ENCODE measurements at places on chromosomes 3 and 15.

GRCh38 chr3:5485427-5485826 is 297.9 kb downstream of the EDEM1 start:
- no peak for DNase-seq

DNA sequence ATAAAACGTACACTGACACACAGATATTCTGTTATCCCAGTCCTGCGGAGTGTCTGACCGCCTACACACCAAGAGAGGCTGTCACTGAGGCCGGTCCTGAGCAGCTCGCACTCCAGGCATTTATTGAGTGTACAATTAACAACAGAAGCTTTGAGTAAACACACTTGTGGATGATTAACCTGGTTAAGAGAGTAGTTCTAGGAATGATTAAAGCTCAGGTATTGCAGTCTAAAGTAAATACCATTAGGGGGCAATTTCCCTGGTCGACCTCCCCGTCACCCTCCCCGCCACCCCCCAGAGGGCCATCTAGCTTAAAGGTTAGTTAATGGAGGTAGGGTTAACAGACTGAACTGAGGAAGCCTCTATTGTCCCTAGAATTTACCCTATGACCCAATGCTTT is 1278.5 kb downstream of the NSUN3 start:
- DNase-seq, result no peak

GRCh38 chr3:156513619-156514018 is 41.3 kb downstream of the SSR3 start:
- DNase-seq, result no peak

- no peak for DNase-seq
Measured at GRCh38 chr3:68057637-68058320, 403.4 kb upstream of the SUCLG2 start.

DNA sequence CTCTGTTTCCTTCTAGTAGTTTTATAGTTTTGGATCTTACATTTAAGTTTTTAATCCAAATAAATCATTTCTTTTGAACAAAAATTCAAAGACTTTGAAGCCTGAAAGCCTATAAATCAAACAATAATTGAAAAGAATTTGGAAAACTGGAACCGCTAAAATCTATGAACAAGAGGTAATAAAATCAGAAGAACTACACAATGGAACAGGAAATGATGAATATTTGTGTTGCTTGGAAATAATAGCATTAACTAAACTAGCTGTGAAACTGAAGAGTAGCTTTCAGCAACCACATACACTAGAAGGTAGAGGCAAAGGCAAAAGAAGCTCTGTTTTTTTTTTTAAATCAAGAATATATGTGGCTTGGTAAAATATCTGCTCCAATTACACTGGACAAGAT is 147.9 kb upstream of the ABI3BP start:
- no peak for DNase-seq

DNA sequence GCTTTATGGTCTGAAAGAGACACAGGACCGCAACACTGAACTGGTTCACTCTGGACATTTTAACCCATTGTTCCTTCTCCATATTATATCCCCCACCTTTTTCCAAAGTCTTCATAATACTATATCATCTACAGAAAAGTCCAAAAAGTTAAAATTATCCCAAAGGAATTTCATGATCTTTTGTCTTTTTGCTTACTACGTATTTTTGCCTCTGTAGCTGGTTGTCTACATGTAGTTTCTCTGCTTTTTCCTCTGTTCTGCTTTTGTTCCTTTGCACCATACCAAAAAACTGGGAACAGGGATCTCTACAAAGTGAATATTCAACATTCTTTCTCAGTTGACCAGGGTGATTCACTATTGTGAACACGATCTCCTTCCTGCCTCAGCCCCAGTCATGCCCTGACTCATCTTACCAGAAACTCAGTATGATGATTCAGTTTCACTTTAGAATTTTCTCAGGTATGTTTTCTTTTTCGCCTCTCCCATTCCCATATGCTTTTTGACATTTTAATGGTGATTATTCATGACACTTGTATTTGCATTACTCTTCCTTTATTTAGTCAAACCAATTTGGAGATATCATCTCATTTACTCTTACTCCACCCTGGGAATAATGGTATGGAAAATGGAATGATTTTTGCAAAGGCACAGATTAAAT is 14.5 kb downstream of the EMC4 start:
- peak; percentile 69 for DNase-seq

DNA sequence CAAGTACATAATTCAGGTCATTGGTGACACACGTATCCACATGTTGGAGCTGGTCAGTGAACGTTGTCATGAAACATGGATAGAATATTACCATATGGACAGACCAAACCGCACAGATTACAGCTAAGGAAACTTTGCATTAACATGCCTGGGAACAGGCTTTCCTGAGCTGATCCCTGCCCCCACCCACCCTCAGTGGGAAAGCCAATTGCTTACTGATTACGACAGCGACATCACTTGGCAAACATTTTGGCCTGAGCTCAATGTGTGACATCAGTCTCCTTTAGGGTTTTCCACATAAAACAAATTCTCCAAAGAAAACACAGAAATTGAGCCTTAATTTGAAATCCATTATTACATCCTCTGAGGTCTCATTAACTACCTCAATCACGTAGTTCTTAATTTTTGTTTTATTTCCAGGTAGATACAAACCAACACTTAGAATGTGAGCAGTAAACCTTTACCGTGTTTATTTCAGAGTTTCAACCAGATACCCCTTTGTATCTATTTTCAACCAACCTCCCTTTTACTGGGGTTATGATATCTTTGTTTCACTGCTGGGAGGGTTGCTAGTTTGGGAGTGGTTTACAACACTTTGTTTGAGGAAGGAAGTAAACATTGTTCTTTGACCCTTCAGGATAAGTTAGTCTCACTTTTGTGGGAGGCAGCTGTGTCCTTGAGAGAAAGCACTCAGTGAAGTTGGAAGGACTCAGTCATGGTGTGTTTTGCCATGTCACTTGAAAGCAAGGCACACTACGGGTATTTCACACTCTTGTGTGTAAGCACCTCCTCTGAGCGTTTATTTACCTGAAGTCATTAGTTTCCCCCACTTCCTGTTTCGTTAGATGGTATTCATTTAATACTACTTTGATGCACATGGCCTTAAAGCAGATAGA is 103.1 kb downstream of the CMSS1 start:
- peak; percentile 48 for DNase-seq

DNA sequence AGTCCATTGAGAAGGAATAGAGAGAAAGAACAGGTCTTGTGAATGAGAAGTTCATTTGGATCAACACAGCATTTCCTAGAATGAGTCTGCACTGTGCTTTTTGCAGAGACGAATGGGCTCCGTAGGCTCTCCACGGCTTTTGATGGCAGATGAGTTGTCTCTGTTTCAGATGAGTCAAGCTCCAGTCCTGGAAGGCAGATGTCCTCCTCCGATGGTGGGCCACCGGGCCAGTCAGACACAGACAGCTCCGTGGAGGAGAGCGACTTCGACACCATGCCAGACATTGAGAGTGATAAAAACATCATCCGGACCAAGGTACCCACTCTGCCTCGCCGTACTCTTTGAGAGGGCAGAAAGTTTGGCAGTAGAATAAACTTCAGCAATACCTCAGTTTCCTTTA is 70.5 kb downstream of the SIDT1 start:
- DNase-seq, result no peak

GRCh38 chr15:39887832-39888231 is 32.2 kb downstream of the GPR176 start:
- peak; percentile 74 for DNase-seq

DNA sequence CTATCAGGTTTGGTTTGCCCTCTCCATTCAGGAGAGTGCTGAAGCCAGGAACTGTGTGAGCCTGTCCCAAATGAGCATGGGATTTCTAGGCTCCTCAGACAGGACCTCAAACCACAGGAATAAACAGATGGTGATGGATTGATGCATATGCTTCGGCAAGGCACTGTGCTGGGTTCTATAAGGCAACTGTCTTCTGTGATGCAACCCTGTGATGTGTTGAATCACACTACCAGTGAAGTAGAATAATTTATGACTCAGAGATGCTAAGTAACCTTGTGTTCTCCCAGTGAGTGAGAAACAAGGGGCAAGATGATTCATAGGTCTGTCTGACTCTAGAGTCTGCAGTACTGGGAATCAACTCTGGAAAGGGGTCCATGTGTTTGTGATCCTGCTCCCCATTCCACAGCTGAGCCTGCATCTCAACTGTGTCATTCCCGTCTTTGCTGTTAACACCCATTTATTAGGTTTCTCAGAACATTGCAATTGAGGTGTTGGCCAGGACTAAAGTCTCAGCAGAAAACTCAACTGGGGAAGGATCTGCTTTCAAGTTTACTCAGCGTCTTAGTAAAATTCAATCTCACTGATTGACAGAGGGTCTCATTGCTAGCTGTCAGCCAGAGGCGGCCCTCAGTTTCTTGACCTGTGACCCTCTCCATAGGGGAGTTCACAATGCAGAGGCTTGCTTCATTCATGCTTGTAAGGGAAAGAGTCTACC is 510.1 kb upstream of the CFAP20DC start:
- DNase-seq, result peak; percentile 85

GRCh38 chr15:47846128-47846868 is 129.0 kb downstream of the SEMA6D start:
- no peak for DNase-seq

DNA sequence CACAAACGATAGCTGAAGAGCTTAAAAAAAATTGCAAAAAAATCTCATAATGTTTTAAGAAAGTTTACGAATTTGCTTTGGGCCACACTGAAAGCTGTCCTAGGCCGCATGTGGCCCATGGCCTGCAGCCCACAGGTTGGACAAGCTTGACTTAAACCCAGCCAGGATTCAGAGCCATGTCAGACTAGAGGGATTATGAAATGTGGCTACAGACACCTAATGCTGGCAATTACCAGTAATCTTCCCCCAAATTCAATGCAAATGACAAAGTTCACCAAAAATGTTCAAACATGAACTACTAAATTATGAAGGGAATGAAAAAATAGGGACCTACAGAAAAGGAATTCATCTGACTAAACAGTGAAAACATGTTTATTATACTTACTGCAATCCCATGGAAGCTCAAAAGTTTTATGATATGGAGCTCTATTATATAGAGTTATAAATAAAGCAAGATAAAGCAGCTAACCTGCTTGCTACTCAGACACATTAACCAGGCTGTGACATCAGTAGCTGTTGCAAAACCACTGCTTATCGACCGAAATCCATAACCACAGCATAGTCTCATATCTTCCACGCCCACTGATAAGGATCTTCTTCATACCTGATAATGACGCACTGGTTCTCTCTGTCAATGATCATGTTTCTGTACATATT is 49.2 kb downstream of the LDHAL6B start:
- no peak for DNase-seq

GRCh38 chr15:40550341-40551037 is 14.4 kb downstream of the CCDC32 start:
- no peak for DNase-seq

GRCh38 chr3:155444771-155445170 is 151.3 kb upstream of the STRIT1 start:
- no peak for DNase-seq

GRCh38 chr3:10602769-10603768 is 97.7 kb upstream of the ATP2B2 start:
- DNase-seq, result peak; percentile 10

DNA sequence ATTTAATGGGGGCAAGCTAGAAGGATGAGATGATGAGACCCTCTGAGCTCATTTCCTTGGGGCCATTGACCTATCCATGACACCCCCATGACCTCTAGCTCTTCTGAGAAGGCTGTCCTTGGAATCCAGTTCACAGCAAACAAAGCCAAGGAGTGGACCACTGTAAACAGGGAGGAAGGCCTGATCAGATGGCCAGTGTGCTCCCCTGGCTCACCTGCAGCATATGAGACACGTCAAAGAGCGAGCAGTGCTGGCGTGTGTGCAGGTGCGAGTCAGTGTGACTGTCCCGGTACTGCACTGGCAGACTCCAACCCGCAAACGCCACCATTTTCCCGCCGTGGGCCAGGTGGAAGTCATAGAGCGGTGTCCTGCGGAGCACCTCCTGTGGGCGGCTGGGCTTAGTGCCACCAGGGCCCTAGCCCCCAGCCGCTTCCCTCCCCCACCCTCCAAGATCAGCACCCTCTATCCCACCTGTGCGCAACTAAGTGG is 339 bp downstream of the AMT start:
- DNase-seq, result no peak

DNA sequence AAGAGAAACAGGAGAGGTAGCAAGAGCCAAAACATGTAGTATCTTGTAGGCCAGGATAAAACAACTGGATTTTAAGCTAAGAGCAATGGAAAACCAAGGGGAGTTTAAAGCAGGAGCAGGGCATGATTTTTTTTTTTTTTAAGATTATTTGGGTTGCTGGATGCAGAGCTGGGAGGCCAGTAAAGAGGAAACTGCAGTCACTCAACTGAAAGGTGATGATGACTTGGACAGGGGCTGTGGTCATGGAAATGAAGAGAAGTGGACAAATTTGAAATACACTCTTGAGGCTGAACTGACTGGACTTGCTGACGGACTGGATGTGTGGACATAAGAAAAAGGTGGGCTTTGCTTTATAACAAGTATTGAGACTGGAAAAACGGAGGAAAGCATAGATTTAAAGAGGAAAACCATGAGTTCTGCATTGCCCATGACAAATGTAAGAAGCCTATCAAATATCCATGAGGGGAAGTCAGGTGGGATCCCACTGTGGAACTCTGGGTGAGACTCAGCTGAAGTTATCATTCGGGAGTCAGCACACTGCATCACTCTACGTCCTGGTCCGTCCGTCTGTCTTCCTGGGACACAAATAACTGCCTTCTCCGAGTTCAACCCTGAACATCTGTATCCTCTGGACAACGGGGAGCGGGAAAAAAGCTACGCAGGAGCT is 688 bp downstream of the XPC start:
- DNase-seq, result peak; percentile 43

GRCh38 chr3:110562621-110563020 is 509.0 kb upstream of the NECTIN3 start:
- peak; percentile 24 for DNase-seq

- no peak for DNase-seq
Measured at GRCh38 chr15:38961931-38962330, 397.3 kb upstream of the RASGRP1 start.

- DNase-seq, result no peak
Measured at GRCh38 chr15:75229191-75230015, 27.7 kb downstream of the C15orf39 start.

- DNase-seq, result no peak
Measured at GRCh38 chr15:68199340-68199739, 5.8 kb downstream of the CALML4 start.

GRCh38 chr3:118476885-118477618 is 557.6 kb downstream of the IGSF11 start:
- DNase-seq, result no peak

- no peak for DNase-seq
Measured at GRCh38 chr3:154273381-154273780, 50.9 kb downstream of the DHX36 start.

- DNase-seq, result no peak
Measured at GRCh38 chr3:169506956-169507355, 156.6 kb downstream of the MECOM start.

DNA sequence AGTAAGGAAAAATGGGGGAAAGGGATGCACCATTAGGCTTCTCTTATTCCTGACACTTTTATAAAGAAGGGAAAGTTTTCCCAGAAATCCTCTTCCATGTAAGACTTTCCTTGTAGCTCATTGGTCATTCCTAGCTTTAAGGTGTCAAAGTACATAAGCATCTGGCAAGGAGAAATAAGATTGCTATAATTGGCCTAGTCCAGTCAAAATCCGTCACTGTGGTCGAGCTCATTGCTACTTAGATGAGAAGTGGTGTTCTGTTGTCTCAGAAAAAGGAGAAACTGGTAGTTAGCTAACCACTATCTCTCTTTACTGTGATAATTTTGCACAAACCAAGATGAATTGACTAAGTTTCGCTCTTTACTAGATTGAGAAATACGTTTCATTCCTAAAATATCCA is 370.1 kb downstream of the CNTN4 start:
- no peak for DNase-seq
